Astrocyte (in vitro differentiated cells and primary cell): ENCODE measurements at places on chromosomes 1 and 21. TPM values are rescaled to one million over a fixed set of nuclear protein-coding genes. Genes with fewer than 3 reads are reported as not detected.

Gene HORMAD1
- not detected in 2 replicates for total RNA-seq

Gene TMEM61
- not detected in 2 replicates for total RNA-seq

DNA sequence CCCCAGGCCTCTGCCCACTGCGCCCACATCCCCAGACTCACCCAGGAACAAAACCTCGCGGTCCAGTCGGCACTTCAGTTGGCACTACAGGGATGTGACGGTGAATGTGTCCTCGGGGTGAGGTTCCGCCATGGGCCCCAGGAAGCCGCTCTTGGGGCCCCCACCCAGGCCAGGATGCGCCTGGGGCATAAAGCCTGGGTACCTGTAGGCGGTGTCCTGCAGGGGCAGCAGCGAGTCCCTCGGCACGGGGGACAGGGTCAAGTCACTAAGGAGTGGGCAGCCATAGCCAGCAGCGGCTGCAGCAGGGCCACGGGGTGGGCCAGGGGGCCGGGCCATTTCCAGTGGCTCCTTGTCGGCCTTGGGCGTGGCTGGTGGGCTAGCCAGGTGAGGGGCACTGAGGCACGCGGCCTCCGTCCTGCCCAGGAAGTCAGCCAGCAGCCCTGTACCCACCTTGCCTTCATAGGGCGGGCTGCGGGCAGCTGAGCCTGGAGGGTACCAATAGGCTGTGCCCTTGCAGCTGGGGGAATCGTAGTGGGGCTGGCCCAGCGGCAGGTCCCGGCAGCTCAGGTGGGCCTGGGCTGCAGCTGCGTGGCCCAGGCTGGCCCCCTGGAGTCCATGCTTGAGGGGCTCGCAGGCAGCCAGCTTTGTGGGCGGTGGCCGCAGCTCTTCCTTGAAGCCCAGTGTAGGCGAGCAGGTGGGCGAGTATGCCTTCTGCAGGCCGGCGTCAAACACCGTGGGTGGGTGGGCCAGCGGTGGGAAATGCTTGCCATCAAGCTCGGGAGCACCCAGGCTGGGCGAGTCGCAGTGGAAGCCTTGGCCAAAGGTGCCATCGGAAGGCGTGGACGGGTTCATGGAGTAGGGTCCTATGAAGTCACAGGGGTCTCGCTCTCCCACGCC lies 56.5 kb downstream of the AHDC1 start:
- peaks cover 2% of the 10 kb centered on the region for H3K36me3 ChIP-seq
- H3K4me1 ChIP-seq: peaks cover 19% of the 10 kb centered on the region
- H3K4me3 ChIP-seq: no peak overlapping the region
- no peaks in the 10 kb centered on the region for H3K27me3 ChIP-seq
- no peak for DNase-seq
- H3K27ac ChIP-seq: no peak overlapping the region

GRCh38 chr21:38277501-38278131 lies 20.8 kb downstream of the KCNJ15 start:
- H3K4me3 ChIP-seq: no peak overlapping the region
- H3K4me1 ChIP-seq: peaks cover 17% of the 10 kb centered on the region
- H3K27ac ChIP-seq: peak overlapping the region; percentile 91
- DNase-seq: peak; percentile 100
- H3K36me3 ChIP-seq: no peaks in the 10 kb centered on the region
- H3K27me3 ChIP-seq: no peaks in the 10 kb centered on the region

DNA sequence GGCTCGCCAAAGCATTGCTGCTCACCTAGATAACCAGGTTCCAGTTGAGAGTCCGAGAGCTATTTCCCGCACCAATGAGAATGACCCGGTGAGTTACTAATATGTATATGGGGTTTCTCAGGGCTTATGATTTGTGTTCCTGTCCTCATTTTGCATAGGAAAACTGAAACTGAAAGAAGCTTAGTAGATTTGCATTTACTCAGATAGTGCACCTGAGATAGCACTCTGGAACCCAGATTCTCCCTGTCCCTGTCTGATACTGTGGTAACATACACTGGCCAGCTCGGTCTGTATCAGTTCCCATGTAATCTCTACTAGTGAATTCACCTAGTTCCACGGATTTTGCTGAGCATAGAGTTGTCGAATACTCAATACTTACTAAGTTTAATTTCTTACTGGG lies 28.1 kb downstream of the DAP3 start:
- no peak for DNase-seq
- H3K4me1 ChIP-seq: no peaks in the 10 kb centered on the region
- H3K36me3 ChIP-seq: peaks cover 4% of the 10 kb centered on the region
- H3K4me3 ChIP-seq: no peak overlapping the region
- H3K27ac ChIP-seq: no peak overlapping the region
- H3K27me3 ChIP-seq: no peaks in the 10 kb centered on the region

DNA sequence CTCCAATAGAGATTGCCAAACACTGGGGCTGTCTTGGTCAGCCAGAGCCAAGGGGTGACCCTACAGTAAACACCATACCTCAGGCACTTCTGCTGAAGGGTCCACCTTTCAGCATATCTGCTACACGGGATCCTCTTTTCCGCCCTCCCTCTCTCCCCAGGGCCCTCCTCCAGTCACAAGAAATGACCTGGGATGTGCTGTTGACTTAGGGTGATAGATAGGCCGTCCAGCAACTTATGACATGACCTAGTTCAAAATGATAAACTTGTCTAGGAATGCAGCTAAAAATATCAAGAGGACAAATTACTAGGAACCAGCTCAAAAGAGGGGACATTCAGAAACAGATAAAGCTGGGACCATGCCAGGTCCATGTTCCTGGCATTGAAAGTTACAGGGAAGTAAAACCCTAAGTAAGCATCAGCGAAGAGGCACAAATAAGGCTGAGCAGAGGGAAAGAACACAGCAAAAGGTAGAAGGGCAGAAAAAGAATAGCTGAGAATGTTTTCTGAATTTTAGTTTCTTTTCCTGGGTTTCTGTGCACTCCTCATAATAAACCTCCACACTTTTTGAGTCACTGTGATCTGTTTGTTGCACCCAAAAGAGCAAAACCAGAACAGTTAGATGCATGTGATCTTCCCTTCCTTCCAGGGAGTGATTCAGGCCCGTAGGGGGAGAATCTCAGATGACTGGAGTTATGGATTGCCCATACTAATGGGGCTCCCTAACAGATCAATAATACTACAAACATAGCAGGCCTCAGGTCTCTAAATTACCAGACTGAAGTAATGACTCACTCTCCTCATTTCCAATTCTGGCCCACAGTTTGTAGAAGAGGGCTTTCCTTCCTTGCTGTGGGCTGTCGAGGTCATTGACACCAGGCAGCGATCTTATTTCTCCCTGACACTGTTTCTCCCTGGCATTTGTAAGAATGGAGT lies 48.9 kb upstream of the F3 start:
- peaks cover 4% of the 10 kb centered on the region for H3K4me1 ChIP-seq
- H3K27me3 ChIP-seq: no peaks in the 10 kb centered on the region
- no peak overlapping the region for H3K27ac ChIP-seq
